ENCODE measurements at places on chromosomes 16 and 17.

DNA sequence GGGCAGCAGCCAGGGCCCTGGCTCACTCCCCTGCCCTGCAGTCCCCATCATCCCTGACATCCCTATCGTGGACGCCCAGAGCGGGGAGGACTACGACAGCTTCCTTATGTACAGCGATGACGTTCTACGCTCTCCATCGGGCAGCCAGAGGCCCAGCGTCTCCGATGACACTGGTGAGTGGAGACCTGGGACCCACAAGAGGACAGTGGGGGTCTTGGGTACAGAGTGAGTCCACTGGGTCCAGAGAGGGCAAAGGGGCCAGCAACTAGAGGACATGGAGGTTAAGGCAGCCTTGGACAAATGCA is 12.6 kb downstream of the GALK1 start:
- DNase-seq = no peak

GRCh38 chr16:72367851-72368250 is 195.9 kb upstream of the PMFBP1 start:
- no peak for DNase-seq

DNA sequence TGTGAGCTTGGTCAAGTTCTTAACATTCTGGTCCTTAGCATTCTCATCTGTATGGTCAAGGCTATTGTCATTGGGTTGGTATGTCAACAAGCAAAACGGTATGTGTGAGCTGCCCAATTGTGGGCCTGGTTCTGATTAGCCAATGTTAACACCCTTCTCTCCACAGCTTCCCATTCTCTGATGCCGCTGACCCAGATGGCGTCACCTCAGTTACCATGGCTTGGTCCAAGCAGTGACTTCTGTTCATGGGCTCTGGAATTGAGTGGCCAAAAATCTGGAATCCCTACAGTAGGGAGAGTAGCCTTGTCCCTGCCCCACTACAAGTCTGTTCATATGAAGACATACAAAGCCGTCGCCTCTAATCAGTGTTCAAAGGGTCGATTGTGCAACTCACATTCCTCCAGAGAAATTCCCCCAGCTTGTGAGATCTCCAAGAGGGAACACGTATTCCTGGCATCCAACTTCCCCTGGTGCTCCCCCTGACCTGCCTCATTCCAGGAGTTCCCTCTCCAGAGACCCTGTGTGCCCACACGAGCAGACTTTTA is 15.8 kb downstream of the TMEM98 start:
- no peak for DNase-seq

GRCh38 chr17:60525328-60525684 is 736 bp downstream of the APPBP2 start:
- DNase-seq = no peak

DNA sequence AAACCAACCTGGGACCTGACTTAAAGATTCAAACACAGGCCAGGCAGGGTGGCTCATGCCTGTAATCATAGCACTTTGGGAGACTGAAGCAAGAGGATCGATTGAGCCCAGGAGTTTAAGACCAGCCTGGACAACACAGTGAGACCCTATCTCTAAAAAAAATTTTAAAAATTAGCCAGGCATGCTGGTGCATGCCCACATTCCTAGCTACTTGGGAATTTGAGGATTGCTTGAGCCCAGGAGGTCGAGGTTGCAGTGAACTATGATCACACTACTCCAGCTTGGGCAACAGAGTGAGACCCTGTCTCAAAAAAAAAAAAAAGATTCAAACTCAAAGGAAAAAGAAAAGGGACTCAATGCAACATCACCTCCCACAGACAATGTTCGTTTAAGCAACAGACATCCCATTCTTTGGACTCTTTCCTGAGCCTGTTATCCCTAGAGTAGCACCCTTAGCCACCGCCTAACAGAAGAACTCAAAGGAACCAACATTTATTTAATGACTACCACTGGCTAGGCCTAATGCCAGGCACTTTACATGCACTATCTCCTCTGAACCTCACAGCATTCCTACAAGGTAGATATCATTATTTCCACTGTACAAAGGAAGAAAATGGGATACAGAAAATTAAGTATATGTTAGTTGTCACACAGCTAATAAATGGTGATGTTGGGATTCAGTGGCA is 12.7 kb downstream of the MYO18A start:
- DNase-seq = no peak

- DNase-seq = no peak
Measured at GRCh38 chr16:47366228-47366627, 94.6 kb downstream of the ITFG1 start.

- no peak for DNase-seq
Measured at GRCh38 chr17:59498530-59499307, 66.7 kb upstream of the DHX40 start.

DNA sequence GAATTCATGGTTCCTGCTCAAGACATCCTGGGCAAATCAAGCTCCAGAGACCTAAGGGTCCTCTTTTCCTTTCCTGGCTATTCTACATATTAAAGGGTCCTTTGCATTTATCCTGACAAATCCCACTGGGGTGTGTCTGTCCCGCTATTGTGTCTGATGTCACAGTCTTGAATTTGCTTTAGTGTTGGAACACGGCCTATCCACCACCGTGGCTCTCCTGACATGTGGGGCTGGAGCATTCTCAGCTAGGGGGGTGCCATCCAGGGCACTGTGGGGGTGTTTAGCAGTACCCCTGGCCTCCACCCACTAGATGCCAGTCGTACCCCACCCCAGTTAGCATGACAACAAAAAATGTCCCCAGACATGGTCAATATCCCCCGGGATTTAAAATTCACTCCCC is 92.9 kb downstream of the IRF8 start:
- no peak for DNase-seq

DNA sequence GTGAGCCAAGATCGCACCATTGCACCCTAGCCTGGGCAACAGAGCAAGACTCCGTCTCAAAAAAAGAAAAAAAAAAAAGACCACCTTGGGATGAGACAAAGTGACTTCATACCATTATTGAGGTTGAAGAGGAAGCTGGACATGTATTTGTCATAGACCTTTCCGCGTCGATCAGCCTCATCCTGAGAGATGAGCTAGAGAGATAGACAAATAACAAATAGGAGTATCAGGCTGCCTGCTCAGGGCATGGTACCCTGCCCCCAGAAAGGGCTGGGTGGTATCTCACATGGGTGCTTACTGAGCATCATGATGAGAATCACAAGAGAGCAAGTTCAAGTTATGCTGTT is 22.1 kb downstream of the CNTNAP1 start:
- no peak for DNase-seq

DNA sequence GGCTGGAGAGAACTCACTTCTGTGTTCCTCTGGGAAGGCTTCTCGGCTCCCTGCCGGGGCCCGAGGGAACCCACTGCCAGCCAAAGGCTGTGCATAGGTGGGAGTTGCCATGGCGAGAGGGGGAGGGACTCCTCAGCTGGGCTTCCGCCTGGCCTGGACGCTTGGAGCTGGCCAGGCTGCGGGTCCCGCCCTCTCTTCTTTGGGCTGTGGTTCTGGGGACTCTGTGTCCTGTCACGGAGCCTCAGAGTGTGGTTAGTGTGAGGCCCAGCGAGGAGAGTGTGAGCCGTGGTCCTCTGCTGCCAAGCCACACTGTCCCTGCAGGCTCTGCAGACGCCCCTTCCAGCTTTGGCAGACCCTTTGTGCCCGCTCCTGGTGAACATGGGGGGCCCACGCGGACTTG is 123.1 kb downstream of the OR1D5 start:
- no peak for DNase-seq

- peak; percentile 60 for DNase-seq
Measured at GRCh38 chr16:424033-424622, 1.3 kb upstream of the RAB11FIP3 start.

DNA sequence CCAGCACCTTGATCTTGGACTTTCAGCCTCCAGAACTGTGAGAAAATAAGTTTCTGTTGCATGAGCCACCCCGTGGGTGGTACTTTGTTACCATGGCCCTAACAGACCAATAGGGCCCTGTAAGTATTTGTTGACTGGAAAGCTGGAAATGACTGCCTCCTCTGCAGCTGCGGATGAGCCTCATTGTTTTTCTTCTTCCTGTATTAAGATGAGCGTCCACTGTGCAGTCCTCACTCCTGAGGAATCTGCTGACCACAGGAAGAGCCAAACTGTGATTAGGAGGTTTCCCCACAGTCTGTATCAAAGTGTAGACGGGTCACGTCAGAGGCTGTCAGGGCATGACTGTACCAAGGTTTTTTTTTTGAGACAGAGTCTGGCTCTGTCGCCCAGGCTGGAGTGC is 12.2 kb upstream of the AKTIP start:
- no peak for DNase-seq

GRCh38 chr16:79993629-79994209 is 393.2 kb upstream of the MAF start:
- DNase-seq = no peak

DNA sequence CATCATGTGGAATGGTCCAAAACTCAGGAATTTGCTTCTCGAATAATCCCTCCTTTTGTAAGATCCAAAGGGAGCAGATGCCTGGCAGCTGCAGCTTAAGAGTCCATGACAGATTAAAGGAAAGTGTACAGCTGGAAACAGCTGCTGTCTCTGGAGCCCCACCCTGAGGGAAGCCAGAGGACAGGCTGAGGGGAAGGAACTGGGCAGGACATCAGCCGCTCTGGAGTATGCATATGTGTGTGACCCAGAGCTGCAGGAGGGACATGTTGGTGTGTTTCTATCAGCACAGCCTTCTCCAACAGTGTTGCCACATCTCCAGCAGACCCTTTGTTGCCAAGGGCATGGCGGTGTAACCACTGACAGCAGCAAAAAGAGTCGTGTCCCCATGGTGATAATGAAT is 46.2 kb downstream of the CYB561 start:
- peak; percentile 84 for DNase-seq

- DNase-seq = no peak
Measured at GRCh38 chr17:40612599-40613244, 34.9 kb downstream of the SMARCE1 start.

DNA sequence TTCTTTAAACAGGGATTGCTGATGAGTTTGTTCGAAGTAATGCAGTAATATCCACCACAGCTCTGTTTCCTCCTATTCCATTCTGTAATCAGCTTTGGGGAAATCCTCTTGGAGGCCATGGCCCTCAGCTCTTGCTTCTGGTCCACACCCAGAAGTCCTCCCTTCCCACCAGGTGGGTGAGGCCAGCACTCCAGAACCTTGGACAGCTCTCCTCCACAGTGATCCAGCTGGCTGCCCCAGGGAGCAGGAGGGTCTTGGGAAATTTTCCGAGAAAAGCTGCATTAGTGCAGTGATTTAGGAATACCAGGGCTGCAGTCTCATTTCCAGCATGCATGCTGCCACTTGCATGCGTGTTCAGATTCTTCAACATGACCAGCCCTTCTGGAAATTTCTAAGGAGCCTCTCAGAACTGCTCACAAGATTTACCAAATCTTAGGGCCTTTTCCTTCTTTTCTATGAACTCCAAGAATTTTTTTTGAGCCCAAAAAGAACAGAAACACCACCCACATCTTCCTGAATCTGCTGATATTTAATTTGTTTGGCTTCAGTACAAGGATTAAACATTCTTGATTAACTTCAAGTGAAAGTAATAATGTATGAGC is 4.2 kb downstream of the SMPD3 start:
- no peak for DNase-seq

DNA sequence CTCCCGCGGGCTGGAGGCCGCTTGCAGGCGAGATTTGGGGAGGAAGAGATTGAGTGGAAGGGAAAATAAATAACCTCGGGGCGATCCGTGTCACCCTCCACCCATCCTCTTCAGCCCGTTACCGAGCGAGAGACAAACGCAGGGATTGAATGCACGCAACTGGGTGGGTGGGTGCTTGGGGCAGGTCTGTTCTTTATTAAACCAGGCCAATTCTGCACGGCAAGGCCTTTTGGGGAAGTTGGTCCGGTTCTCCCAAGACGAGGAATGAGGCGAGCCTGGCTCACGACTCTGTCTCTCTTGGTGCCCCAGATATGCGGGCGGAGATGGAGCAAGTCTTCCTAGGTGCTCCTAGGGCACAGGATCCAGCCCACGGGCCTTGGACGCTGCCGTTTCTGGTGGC is 396 bp upstream of the HOXB7 start:
- no peak for DNase-seq

DNA sequence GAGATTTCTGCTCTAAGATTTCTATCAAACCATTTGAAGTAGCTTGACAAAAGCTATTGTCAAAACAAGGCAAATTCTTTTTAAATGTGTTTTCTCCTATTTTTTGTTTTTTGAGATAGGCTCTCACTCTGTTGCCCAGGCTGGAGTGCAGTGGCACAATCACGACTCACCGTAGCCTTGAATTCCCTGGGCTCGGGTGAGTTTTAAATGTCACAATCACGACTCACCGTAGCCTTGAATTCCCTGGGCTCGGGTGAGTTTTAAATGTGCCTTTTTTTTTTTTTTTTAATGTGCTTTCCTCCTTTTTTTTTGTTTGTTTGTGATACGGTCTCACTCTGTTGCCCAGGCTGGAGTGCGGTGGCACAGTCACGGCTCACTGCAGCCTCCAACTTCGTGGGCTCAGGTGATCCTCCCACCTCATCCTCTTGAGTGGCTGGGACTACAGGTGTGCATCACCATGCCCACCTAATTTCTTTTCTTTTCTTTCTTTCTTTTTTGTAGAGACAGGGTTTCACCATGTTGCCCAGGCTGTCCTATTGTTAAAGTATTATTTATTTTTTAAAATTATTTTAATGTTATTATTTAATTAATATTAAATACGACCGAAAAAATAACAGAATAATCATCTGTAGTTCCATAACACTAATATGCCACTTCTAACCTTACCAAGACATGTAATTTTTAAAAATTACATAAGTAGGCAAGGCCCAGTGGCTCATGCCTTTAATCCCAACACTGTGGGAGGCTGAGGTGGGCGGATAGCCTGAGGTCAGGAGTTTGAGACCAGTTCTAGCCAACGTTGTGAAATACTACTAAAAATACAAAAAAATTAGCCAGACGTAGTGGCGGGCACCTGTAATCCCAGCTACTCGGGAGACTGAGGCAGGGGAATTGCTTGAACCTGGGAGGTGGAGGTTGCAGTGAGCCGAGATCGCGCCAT is 69.7 kb upstream of the FA2H start:
- no peak for DNase-seq

GRCh38 chr17:44901411-44901921 is 2.2 kb upstream of the EFTUD2 start:
- no peak for DNase-seq

DNA sequence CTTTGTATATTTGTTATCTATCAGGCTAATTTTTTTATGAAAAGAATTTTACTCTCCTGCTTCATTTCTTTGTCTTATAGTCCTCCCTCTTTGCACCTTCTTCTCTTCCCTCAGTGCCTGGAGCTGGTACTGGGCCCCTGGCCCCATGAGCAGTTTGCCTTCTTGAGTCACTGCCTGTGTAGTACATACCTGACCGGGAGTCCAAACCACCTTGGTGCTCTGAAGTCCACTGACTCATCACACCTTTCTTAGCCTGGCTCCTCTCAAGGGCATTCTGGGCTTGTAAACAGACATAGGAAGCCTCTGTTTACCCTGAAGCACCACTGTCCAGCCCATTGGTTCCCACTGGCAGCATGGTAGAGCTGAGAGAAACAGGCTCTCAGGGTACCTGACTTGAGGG is 11.0 kb upstream of the TACO1 start:
- DNase-seq = no peak

- DNase-seq = peak; percentile 58
Measured at GRCh38 chr17:79424471-79425185, 186.2 kb downstream of the RBFOX3 start.

DNA sequence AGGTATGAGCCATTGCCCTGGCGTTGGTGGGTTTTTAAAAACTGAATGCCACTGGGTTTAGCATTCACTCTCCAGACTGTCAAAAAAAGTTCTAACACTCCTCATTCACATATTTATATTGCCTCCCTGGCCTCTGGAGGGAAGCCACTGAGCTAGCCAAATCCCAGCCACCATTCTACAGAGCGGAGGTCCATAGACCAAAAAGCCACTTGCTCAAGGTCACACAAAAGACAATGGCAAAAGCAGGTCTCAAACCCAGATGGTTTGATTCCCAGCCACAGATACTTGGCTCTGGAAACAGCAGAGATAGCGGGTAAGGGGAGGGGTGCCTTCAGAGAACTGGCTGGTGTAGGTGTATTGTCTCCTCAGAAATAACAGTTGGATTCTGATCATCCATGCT is 18.0 kb upstream of the CDIPT start:
- DNase-seq = no peak

All from Right ventricle myocardium inferior (tissue), 1 donor.